NCI-H187 treated with DMSO at 0.1 percent for 48 hours (cell line): ENCODE measurements at places on chromosomes 2 and 18.

- no peak for DNase-seq
Measured at GRCh38 chr2:181790716-181791649, 100.5 kb upstream of the ITPRID2 start.

- DNase-seq, result no peak
Measured at GRCh38 chr18:78647018-78647417, 332.6 kb upstream of the SALL3 start.

GRCh38 chr2:82994151-82994550, 1464.9 kb downstream of the SUCLG1 start:
- DNase-seq, result no peak

GRCh38 chr2:45905632-45905958, 254.1 kb downstream of the PRKCE start:
- DNase-seq, result no peak

DNA sequence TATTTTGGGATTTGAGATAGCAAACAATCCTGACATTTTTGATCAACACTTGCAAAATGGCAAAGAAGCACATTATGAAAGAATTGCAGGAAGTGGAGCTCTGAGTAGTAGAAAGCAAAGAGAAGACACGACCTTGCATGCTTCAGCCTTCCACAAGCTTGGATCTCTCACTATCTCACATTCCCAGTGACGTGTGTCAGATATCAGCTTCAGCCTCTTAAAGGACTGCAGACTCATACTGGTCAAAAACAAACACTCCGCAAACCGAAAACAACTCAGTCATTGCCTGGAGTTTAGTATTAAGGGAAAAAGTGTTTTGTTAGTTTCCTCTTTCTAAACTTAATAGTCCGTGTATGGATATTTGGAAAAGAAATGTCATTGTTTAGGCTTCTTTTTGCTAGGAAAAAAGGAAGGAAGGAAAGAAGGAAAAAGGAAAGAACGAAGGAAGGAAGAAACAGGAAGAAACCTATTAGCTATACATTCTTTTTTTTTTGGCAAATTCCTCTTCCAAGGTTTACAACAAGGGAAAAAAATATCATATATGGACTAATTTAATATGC, 32.6 kb upstream of the SLC40A1 start:
- DNase-seq, result no peak

GRCh38 chr2:241254904-241255351, 60.5 kb downstream of the HDLBP start:
- DNase-seq, result no peak

DNA sequence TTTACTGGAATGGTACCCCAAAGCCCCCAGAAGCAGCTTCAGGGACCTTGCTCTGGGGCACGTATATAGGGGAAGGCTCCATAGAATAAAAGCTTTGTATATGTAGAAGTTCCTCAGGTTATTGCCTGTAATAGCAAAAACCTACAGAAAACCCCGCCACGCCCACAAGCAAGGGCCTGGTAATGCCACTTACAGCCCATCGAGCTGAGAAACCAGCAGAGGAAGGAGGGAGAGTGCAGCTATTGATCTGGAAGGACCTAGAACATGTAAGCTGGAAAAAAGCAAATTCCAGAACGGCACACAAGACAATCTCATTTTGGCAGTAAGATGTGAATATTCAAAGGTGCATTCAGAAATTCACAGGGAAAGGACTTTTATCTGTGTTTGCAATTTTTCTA, 15.8 kb downstream of the HS1BP3 start:
- DNase-seq, result no peak

DNA sequence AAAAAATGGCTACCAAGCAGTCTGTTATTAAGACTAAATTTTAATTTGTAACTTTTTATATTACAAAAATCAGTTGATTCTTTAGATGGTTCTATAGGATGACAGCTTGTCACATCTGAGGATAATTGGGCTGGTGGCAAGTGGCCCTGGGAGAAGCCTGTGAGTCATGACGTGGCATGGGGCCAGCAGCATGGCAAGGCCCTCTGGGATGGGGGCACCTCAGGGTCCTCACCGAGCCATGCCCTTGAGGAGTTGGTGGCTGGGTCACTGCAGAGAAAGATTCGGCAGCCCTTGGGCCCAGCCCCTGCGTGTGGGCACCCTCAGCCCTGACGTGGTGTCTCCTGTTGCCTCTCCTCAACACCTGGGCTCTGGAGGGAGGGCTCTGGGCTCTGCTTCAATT, 49.7 kb downstream of the STK25 start:
- DNase-seq, result no peak

DNA sequence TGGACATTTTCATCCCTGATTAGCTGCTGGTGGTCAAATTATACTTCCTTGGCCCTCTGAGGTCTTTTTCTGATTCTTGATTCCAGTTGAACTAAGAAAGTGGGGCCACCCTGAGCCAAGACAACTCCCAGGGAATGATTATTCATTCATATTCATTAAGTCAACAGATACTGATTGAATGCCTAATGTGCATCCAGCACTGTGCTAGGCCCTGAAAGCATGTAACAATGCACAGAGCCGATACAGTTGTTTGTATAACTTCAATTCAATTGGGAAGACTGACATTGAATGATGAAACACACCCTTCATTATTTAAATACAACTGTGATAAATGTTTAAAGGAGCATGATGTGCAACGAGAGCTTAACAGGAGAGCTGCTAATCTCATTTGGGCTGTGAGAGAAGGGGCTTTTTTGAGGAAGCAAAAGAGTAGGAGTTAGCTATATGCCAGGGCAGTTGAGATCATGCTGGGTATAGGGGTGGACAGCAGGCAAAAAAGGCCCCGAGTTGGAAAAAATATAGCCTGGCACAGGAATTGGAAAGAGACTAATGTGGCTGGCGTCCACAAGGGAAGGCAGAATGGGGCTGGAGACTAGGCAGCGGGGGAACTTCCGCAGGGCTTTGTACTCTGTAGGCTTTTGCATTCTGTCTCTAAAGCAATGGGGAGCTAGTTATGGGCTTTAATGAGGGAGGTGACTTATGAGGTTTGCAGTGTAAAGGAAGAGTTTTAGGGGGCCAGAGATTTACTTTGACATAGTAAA, 57.2 kb upstream of the ACVR1 start:
- DNase-seq, result no peak

- no peak for DNase-seq
Measured at GRCh38 chr2:30940839-30941238, 133.6 kb upstream of the CAPN13 start.

- DNase-seq, result no peak
Measured at GRCh38 chr18:14053661-14054060, 78.6 kb downstream of the ZNF519 start.

DNA sequence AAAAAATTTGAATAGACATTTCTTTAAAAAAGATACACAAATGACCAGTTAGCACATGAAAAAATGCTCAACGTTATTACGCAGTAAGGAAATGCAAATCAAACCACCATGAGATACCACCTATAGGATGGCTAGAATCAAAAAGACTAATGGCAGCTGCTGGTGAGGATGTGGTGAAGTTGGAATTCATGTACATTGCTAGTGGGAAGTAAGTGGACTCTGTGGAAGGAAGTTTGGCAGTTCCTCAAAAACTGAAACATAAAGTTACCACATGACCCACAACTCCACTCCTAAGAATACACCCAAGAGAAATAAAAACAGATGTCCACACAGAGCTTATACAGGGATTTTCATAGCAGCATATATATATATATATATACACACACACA, 51.2 kb downstream of the MBP start:
- DNase-seq, result no peak

DNA sequence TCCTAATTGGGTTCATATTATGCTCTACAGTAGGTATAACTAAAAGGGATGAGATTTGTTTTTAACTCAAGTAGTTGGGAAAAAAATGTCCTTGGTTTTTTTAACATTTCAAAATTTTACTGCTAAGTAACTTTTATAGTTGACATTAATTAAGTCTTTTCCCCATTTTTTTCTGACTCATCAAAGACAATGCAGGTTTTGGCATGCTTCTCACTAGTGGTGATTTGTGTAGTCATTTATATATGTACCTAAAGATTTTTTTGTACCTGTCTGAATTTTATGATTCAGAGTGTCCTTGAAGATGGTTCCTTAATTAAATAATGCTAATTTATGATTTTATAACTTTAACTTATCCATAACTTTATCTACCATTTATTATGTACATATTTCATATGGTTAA, 882.3 kb upstream of the TMEFF2 start:
- no peak for DNase-seq

DNA sequence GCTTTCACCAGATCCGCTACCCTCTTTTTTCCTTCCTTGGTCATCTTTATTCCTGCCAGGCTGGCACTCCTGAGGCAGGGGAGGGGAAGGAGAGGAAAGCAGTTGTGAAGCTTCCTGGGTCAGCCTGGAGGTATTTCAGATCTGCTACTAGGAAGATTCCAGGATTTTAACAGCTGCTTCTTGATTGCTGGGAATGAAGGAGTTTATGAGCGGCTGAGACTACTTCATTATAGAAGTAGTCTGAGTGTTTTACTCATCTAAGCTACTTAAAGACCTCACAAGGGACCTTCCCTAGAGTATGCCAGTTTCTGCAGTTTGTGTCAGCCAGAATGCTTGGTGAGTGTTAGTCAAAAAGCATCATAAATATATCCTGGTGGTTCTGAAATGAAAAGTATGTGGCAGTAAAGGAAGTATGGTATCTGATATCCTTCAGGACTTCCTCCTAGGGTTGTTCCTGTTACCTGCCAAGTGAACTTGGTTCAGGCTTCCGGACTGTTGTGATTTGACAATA, 1.9 kb downstream of the TANC1 start:
- no peak for DNase-seq

DNA sequence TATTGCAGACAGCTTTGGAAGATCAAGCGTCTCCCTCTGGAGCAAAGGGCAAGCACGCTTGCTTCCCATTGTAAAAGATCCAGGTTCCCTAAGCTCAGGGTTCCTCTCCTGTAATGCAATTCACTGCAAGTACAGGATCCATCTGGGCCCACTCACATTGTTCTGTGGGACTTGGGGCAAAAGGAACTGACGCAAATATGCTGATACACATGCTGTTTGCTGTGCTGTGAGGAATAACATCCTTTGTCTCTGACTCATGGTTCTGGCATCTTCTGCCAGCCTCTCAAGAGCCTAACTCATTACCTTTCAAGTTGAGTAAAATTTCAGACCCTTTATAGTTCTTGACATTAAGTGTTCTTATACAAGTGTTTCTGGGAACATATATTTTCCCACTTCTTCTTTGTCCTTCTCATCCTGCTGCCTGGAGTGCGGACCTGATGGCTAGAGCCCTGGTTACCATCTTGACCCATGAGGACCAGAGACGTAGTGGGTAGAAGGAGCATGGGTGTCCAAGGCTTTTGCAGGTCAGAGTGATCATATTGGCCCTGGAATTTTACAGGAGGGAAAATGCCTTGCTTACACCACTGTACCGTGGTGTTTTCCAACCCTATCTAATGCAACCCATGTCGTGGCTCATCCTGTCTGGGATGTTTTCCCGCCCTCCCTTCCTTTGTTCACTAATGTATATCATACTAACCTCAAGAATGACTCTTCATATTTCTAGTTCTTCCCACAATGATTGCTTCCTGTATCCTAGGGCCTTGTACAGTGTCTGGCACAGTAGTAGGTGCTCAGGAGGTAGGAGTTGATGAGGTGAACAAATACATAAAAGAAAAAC, 145.7 kb upstream of the GLI2 start:
- no peak for DNase-seq

DNA sequence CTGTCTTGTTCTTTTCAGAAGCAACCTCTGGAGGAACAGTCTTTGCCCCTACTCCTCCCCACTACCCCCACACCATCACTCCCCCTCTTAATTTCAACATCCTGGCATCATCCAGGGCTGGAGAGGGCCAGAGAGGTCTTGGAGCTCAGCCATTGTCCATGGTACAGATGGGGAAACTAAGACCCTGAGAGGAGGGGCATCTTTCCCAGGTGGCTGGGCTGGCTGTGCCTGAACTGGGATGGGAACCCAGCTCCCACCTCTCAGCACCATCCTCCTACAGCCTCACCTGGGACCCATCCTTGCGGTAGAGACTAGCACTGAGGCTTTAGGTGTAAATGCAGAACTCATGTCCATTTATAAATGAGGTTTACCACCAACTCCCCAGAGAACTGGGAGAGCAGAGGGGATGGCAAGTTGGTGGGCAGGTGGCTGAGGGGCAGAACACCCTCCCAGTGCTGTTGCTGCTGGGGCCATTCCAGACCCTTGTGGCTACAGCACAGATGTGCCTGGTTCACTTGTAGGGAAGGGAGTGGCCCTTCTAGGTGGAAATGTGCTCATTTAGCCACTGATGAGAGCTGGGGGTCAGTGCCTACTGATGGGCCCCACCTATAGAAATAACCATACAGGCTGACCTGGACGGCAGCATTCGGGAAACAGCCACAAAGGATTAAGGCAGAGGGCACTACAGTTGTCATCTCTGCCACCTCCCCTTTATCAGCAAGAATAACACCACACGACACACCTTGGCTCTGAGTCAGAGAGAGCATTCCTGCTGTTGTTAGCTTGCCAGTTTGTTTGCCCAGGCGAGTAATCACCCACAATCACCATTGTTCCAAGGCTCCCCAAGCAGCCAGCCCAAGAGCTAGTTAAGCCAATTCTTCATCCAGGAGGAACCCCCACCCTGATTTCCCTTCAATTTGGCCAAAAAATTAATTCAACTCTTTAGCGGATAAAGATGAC, 2.1 kb downstream of the MLPH start:
- no peak for DNase-seq

DNA sequence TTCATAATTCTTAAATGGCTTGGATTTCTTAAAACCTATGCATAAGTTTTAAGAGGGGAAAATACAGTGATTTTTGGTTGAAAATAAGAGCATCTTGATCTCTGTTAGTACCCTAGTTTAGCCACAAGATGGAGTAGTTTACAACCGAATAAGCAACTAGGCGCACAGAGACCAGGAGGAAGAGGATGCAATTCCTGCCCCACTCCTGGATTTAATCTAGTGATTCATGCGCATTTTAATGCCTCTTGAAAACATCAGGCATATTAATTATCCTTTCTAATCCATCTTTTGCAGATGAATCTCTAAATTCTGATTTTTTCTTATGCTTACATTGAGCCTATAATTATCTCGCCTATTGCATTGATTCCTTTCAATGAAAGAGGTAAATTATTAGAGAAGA, 76.7 kb downstream of the MRPS9 start:
- DNase-seq, result peak; percentile 3

DNA sequence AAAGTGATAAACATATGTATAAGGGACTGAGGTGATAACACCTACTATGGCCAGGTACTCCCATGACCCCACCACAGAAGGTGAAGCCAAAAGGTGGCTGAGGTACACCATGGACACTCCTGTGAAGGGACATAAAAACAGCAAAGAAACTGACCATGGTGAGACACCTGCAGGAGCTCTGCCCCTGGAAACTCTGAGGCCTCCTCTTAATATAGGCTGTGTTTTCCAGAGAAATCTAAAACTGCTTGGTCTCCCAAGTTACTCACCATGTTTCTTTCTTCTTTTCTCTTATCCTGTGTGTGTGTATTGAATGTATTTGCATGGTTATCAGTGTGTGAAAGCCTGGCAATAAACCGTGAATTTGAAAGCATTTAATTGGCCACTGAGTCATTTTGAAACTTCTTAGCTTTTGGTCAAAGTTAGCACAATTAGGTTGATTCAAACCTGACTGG, 739.3 kb upstream of the GCFC2 start:
- DNase-seq, result no peak

- DNase-seq, result no peak
Measured at GRCh38 chr2:176984987-176985386, 227.6 kb upstream of the HNRNPA3 start.

GRCh38 chr2:180848393-180848792, 132.0 kb upstream of the UBE2E3 start:
- DNase-seq, result no peak
